ENCODE measurements at places on chromosomes 1 and 21.

DNA sequence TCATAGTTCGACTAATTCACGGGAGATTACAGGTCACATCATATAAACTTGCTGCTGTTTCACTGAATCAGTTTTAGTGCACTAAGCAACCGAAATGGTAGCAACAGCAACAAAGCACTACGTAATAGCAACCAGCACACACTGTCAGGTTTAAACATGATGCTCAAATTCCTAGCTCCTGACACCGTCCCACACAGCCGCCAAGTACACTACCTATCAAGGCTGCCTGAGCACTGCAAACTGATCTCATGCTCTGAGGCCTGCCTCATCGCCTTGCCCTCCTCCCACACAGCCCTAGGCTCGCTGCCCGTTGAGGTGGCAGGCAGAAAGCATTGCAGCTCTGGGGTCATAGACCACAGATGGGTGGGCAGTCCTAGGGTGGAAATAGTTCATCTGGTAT, 12.4 kb downstream of the LAMC2 start:
- DNase-seq = no peak

- DNase-seq = no peak
Measured at GRCh38 chr1:147822292-147822691, 61.9 kb upstream of the GJA5 start.

DNA sequence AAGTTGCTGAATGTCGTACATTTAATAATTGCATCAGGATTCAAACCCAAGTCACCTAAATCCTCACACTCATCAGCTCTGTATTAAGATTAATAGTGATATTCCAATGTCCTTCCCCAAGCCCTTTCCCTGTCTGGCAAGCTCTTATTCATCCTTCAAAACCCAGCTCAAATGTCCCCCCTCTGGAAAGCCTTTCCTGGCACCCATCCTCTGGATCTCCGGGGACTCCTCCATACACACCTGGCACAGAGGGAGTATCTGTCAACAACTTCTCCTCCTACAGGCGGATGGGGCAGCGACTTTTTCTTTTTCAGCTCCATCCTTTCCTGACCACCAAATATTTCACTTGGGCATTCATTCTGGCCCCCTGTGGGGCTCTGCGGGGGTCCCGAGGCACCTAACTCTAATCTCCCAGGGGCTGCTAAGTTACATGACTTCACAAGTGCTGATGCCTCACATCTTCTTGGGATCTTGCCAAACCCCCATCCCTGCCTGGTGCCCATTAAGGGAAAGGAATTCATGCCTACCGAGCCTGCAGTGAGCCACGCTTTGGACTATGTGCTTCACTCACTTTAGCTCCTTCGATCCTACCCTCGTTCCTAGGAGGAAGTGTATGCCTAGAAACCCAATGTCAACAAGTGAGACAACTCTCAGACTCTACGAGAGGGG, 15.2 kb downstream of the TINAGL1 start:
- no peak for DNase-seq

DNA sequence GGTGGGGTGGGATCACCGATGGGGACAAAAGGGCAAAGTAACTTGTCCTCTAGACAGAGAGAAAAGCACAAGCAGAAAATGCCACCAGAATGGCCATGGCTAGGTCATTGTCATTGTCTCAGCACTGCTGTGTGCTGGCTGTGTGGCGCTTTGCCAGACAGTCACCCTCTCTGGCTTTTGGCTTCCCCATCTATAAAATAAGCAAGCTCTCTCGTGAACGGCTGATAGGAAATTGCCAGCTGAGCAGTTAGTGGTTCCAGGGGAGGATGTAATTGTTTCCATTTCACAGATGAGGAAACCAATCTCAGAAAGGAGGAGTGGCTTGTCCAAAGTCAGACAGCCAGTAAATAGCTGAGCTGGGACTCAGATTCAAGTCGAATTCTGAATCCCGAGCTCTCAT, 32.5 kb downstream of the PADI2 start:
- DNase-seq = no peak

- no peak for DNase-seq
Measured at GRCh38 chr1:178962853-178963711, 62.6 kb upstream of the FAM20B start.

- DNase-seq = no peak
Measured at GRCh38 chr1:178726545-178726944, 1.5 kb downstream of the RALGPS2 start.

- DNase-seq = no peak
Measured at GRCh38 chr1:156912861-156913808, 7.3 kb upstream of the LRRC71 start.

- DNase-seq = no peak
Measured at GRCh38 chr21:43845386-43845785, 19.6 kb upstream of the AGPAT3 start.

- DNase-seq = no peak
Measured at GRCh38 chr1:168755800-168756418, 26.9 kb upstream of the DPT start.

DNA sequence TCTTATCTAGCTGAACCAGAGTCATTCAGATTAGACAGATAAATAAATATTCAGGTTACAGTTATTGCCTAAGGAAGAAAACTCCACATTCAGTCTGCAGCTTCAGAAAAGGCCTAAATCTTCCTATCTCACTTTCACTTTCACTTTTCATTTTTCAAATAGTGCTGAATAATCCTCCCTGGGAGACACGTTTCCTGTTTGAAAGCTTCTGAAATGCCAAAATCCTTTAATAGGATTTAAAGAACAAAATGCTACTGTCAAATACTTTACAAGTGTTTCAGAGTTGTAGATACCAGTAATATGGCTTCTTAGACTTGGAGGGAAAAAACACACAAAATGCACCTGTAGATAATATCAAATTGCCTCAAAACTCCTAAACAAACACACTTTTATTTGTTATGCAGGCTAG, 3.9 kb downstream of the PSMB2 start:
- DNase-seq = no peak

DNA sequence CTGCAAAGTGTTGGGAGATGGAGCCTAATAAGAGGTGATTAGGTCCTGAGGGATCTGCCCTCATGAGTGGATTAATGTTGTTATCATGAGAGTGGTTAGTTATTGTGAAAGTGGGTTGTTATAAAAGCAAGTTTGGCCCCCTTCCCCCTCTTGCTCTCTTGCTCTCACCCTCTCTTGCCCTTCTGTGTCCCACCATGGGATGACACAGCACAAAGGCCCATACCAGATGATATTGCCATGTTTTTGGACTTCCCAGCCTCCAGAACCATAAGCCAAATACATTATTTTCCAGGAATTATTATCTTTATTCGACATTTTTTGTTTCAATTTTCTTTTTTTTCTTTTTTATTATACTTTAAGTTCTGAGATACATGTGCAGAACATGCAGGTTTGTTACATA, 41.4 kb upstream of the IGSF5 start:
- DNase-seq = no peak

DNA sequence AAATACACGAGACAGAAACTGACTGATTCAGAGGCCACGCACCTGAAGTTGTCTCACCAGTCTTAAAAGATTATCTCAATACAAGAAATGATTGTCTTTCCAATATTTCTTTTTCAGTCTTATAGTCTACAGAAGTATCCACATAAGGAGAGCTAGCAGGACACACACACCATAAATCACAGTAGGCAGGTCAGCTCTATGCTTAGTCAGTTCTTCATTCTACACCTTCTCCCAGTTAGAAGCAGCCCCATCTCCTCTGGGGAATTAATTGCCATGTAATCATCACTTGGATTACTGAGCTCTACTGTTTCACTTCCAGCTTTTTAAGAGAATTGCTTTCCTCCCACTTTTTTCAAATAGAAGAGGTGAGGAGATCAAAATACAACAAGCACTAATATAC, 59.6 kb downstream of the SMYD3 start:
- no peak for DNase-seq

All from brain pericyte (primary cell).